Suppressor macrophage (primary cell): ENCODE measurements at places on chromosomes 7 and 10.
A peak's percentile ranks its signal among the peaks of the same experiment; 100 is the strongest.

- DNase-seq = peak; percentile 9
These were observed 70.0 kb downstream of the CAMK1D start for GRCh38 chr10:12419262-12419847.

DNA sequence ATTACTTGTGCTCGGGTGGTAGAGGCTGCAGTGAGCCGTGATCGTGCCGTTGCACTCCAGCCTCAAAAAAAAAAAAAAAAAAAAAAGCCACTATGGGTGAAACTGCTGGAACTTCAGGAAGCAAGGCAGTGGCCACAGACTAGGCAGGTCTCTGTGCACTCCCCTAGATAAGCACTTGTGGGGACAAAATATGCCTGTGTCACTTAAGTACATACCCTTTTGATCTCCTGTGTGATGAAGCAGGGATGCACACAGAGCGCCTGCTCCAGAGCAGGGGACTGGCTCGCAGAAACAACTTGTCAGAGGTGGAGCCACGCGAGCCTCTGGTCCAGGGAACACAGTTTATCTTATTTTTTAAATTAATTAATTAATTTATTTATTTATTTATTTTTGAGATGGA lies 42.9 kb upstream of the PSAP start:
- DNase-seq = peak; percentile 25

GRCh38 chr10:55449981-55450380 lies 649.0 kb upstream of the PCDH15 start:
- DNase-seq = no peak

DNA sequence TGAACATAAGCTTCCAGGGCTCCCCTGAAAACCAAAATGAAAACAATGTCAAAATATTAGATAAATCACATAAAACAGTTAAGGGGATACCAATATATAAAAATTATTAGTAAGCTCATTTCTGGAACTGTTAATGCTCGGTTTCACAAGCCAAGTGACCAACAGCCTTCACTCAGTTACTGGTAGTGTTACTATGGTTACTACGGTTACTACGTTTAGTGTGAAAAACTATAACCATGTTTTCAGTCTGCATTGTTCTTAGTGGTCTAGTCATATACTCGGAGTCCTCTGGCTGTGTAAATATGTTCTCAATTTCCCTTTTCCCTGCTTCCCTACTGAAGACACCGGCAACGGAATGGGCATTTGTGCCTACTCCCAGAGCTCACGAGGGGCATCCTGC lies 34.8 kb downstream of the HBP1 start:
- DNase-seq = no peak

DNA sequence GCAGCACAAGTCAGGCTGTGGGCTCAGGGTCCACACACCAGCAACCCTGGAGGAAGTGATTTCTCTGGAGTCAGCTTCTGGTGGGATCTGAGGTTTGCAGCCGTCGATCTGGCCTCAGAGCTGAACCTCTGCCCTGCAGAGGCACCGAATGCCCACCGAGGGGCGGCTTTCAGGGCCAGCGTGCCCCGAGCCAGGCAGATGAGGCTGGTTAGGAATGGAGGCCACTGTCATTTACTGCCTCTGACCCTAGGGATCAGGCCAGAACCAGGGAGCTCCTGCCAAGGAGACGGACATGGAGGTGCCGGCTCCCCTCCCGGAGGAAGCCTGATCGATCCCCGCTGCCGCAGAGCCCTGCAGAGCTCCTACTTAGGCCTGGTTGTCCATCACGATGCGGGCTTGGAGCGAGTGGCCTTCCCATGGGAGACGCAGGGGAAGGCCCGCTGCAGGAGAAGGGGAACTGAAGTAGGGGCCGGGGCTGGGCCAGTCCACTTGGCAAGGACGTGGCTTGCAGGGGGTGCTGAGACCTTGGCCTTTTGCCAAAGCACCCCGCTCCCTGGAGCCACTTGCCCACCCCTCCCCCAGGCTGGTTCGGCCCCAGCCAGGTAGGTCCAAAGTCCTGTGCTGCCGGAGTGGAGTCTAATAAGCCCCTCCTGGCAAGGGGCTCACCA lies 19.6 kb upstream of the ELFN1 start:
- no peak for DNase-seq

- peak; percentile 34 for DNase-seq
These were observed 27.4 kb downstream of the UCMA start for GRCh38 chr10:13206546-13207443.

- no peak for DNase-seq
These were observed 12.9 kb downstream of the GRM8 start for GRCh38 chr7:127239814-127240213.

DNA sequence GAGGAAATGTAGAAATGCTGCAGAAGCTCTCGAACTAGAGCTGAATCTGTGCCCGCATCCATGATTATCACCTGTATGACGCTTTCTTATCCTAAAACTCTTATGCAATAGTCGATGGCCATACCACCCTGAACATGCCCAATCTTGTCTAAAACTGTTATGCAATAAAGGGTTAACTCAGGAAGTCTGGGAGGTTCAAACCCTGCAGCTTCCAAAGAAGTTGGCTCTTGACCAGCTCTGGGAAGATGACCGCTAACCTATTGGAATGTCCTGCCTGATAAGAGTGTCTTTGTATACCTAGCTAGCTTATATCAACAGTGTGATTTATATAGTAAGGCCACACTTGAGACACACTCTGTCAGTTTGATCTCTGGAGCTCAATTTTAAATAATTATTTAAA lies 3.4 kb upstream of the C10orf88 start:
- no peak for DNase-seq
